ENCODE measurements at places on chromosomes 16 and 17. TPM values are rescaled to one million over a fixed set of nuclear protein-coding genes. Genes with fewer than 3 reads are reported as not detected.

- no peak for DNase-seq
Observed at GRCh38 chr17:78219396-78220150, 5.5 kb downstream of the BIRC5 start.

Gene OR1A1
- not detected for total RNA-seq

DNA sequence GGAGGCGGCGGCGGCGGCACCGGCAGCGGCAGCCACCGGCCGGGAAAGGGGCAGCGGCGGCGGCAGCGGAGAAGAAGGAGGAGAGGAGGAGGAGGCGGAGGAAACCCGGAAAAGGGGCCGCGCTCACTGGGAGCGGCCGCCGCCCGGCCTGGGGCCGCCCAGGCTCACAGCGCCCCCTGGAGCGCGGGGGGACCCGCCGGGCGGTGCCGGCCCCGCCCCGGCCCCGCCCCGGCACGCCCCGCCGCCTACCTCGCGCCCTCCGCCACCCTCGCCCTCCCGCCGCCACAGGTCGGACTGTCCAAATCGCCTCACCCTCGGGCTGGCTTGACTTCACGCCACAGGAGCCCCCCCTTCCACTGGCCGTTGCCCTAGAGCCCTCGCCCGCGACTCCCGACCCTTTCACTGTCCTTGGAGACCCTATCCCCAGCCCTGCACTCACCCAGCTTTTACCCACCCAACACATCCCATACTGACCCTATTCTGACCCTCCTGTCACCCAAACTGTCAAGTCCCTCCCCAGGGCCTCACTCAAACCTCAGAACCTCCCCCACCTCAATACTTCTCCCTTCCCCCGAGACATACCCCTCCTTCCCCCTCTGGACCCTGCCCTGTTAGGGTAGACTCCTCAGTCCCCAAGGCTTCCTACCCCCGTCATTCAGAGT, at the start of gene CSNK2A2:
TSS of gene CSNK2A2 (minus strand) at position 85 of the 662 bp plus-strand sequence. CDS start 370 bp downstream, outside the sequence.
- DNase-seq, result peak; percentile 81

DNA sequence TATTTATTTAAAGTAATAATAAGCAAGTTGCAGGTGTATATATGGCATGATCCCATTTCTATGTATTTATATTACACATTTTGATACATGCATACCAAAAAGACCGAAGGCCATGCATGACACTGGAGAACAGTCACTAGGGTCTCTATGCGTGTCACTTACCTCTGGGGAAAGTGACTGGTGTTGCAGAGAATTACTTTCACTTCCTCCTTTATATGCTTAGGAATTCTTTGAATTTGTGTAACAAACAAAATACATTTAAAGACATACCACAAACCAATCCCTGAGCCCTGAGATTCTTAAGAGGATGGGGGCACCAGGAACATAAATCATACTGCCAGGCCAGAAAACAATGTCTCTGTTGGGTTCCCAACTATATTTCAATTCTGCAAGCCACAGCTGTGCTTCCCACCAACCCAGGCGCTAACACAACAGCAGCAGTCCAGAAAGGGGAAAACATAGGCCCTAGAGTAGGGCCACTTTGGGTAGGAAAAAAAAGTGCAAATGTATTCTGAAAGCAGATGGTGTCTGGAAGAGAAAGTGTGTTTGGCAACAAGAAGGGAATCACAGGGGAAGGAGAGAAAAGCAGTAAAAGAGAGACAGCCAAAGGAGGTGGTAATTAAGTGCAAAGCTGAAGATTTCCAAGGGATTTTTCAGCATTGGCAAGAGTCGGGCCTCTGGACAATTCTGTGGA, 24.5 kb upstream of the HYDIN start:
- DNase-seq, result no peak

- DNase-seq, result no peak
Observed at GRCh38 chr16:70553645-70554044, 30.0 kb downstream of the SF3B3 start.

DNA sequence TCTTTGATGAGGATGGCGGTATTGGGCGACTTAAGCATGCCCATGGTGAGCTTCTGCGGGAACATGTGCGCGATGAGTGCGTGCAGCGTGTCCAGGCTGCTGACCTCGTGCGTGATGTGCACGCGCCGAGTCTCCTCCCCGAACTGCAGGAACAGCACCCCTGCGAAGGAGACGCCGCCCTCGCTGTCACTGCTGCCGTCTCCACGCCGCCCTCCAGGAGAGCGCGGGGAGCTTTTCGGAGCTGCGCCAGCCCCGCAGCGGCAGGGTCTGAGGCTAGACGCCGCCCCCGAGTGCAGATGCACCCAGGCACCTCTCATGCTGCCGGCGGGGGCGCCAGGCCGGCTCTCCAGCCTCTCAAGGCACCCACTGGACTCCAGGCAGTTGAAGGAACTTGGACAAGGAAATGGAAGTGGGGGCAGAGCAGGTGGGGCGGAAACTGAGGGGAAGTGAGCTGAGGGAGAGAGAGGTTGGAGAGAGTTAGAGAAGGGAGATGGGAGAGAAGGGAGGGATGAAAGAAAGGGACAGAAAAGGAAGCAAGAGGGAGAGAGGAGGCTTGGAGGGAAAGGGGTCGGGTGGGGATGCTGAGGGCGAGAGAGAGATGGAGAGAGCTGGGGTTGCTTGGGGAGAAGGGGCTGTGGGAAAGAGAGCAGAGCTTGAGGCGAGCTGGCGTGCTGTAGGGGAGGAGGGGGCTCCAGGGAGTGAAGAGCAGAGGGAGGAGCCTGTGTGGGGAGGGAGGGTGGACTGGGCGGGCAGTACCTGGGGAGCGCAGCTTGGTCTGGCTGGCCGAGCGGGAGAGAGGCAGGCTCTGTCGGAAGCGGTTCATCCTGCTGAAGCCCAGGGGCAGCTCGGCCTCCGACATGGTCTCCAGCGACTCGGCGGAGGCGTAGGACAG, 42.1 kb downstream of the SRCIN1 start:
- DNase-seq, result no peak

Gene UBE2O
- 35.4 TPM for total RNA-seq

All from Right ventricle myocardium inferior (tissue), 1 donor.